ENCODE measurements at places on chromosomes 3 and 15.

DNA sequence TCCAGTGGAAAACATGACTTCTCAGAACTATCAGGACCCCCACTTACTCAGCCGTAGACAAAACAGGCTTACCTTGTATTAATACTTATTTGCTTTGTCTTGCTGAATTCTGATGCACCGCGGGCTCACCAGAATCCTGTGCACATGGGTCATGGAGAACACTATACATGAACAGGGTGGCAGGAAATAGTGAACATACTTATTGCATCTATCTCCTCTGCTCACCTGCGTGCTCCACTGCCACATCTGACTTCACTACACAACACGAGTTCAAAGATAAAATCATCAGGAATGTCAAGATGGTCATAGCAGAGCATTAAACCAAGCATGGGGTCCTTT lies 10.7 kb upstream of the MAPK6 start:
- no peak for DNase-seq

DNA sequence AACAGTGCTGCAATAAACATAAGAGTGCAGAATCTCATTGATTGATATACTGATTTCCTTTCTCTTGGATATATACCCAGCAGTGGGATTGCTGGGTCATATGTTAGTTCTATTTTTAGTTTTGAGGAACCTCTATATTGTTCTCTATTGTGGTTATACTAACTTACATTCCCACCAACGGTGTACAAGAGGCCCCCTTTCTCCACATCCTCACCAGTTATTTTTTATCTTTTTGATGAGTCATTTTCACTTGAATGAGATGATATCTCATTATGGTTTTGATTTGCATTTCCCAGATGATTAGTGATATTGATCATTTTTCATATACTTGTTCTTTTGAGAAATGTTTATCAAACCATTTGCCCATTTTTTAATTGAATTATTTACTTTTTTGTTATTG lies 12.4 kb upstream of the IREB2 start:
- DNase-seq, result no peak

- DNase-seq, result no peak
Measured at GRCh38 chr15:67385971-67386370, 131.4 kb downstream of the IQCH start.

DNA sequence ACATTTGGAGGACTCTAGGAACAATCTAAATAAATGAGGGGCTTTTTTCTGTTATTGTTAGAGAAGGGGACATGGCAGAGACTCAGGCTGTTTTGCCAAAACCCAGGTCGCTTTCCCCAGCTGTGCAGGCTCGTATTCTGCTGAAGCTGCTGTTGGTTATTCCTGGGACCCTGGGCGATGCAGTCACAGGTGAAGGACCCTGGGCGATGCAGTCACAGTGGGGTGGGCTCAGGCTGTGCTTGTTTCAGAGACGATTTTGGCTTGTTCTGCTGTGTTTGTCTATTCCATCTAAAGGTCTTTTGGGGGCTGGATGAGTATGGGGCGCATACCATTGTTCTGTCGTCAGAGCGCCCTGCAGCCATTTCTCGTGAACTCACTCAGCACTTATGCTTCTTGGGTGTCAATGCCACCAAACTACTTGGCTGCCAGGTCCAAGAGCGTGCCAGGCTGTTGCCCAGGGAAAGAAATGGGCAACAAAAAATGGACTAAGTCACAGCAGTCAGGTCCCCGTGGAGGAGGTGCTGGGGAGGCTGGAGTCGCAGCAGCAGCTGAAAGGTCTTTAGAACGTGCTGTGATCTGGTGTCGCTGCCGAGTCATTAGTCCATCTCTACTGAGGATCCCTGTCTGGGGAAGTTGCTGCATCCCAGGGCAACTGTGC lies 151.4 kb downstream of the CHDH start:
- no peak for DNase-seq

- no peak for DNase-seq
Measured at GRCh38 chr3:32194653-32195052, 43.8 kb upstream of the CMTM8 start.

DNA sequence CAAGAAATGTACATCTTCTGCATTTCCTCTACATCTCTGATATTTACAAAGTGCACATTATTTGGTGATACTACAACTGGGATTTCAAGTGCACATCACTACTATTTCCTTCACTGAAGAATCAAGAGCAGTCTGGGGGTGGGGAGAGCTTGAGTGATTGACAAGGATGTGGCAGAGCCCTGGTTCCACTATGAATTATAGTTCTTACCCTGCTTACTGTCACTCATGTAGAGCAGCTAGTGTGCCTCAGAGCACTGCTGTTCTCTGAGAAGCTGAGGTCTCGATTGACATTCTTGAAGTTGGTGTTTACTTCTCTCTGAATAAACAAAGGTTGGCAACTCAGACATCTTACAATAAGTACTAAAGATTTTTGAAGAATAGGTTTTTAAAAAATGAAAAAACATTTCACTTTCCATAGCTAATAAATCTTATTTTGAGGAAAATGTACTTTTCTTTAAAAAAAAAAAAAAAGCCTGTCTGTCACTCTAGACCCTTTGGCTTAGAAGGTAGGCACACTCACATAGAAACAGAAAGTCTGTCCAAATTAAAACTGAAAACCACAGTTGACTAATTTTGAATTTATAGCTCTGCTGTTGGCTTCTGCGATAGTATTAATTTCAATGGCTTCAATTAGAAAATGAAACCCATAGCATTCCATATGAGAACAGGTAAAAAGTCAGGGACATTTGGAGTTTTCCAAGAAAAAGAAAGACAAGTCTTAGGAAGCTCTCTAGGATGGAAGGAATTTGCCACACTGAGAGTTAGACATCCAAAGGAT lies 5.6 kb downstream of the GREM1 start:
- no peak for DNase-seq

DNA sequence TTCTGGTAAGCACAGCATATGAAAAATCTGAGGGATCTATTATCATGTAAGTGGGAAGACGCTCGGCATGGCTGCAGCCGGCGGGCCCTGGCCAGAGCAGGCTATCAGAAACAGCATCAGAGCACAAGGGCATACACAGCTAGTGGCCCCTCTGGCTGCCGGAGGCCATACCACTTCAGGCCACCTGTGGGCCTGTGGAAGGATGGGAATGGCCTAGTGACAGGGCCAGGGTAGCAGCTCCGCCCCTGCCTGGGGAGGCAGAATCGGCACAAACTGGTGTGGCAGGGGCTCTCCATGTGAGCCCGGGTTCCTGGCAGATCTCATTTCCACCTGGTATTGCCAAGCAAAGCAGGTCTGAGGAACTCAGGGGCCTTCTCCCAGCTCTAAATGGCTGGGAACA lies 46.4 kb downstream of the SH3BP5 start:
- no peak for DNase-seq

GRCh38 chr3:12278566-12278965 lies 10.3 kb upstream of the PPARG start:
- no peak for DNase-seq

- DNase-seq, result no peak
Measured at GRCh38 chr3:172627057-172627809, 83.6 kb downstream of the NCEH1 start.

GRCh38 chr15:31366169-31366734 lies 39.6 kb downstream of the KLF13 start:
- DNase-seq, result no peak

DNA sequence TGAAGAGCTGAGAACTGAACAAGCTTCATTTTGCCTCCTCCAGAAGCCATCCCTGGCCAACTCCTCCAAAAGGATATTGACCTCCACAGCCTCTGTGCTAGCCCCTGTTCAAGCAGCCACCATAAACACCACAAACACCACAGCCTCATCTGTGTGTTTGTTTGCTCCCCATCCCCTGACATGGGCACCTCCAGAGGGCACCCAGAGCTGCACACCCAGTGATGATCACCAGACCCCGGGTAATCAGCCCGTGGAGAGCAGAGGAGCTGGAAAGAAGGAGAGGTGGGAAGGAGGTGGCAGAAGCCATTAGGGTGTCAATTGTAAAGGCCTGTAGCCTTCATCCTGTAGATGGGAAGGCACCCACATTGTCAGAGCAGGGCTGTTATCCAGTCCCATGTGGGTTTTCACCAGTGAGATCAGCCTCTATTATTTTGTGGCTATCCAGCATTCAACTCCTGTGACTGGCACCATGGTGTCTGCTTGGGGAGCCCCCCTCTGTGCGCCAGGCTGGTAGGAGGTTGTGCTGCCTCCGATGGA lies 6.8 kb upstream of the WNT7A start:
- no peak for DNase-seq

DNA sequence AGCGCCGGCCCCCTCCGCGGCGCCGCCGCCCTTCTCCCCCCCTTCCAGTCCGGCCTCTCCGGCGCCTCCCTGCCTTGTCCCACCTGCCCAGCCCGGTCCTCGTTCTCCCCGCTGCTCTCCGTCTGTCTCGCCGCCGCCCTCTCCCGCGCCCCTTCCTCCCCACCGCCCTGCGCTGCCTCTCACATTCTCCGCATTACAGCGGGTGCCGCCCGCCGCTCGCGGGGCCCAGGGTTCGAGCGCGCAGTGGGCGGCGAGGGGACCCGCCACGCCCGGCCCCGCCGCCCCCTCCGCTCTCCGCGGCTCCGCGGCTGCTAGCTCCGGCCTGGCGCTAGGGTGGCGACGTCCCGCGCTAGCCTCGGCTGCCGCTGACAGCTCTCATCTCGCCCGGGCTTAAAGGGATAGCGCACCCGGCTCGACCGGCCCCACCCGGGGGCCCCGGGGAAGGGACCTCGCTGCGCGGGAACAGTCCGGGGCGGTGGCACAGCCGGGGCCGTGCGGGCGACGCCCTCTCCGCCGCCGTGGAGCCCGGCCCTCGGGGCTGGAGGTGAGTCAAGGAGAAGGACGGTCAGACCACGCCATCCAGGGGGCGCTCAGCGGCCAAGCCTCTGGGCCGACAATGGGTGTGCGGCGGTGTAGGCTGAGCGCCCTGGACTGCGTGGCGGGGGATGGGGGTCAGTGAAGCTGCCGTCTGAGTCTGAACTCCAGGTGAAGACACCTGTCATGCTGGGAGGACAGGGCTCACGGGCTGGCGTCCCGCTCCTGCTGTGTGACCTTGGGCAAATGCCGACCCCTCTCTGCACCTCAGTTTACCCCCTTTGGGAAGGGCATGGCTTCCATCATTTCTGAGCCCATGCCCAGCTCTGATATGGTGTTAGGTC lies 187.4 kb upstream of the LINGO1 start:
- peak; percentile 89 for DNase-seq

- DNase-seq, result no peak
Measured at GRCh38 chr3:21592828-21593227, 158.2 kb downstream of the ZNF385D start.

DNA sequence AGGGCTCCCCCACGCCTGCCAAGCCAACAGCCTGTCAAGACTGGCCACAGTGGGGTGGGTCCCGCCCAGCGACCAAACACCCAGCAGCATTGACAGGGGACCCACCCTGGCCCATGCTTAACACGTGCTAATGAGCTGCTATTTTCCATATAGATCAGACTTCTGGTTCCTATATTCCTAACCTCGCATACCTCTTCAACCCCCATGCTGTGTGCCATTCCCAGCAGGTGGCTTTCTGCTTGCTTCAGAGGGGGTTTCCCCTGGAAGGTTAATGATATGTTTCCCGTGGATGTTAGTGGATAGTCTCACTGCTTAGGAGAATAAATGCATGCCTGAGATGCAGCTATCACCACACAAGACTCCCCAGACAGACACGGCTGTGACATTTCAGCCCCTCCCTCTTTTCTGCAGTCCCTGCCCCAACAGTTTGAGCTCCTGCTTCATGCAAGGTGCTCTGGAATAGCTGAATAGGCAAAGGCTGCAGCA lies 37.9 kb upstream of the MGLL start:
- DNase-seq, result no peak

DNA sequence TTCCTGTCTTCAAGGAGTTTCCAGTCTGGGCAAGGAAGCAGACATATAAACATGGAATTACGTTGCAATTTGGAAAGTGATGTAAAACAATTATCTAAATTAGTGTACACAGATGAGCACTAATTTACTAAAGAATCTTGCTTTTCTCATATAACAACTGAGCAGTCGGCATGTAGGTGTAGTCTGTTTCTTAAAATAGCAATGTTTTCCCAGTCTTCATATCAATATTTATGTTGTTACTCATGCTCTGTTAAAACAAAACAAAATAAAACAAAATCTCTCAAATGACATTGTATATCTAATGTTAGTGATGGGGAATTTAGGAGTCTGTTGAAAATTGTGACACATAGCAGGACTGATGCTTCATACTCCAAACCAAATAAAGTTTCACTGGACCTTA lies 75.6 kb downstream of the SAMMSON start:
- no peak for DNase-seq

DNA sequence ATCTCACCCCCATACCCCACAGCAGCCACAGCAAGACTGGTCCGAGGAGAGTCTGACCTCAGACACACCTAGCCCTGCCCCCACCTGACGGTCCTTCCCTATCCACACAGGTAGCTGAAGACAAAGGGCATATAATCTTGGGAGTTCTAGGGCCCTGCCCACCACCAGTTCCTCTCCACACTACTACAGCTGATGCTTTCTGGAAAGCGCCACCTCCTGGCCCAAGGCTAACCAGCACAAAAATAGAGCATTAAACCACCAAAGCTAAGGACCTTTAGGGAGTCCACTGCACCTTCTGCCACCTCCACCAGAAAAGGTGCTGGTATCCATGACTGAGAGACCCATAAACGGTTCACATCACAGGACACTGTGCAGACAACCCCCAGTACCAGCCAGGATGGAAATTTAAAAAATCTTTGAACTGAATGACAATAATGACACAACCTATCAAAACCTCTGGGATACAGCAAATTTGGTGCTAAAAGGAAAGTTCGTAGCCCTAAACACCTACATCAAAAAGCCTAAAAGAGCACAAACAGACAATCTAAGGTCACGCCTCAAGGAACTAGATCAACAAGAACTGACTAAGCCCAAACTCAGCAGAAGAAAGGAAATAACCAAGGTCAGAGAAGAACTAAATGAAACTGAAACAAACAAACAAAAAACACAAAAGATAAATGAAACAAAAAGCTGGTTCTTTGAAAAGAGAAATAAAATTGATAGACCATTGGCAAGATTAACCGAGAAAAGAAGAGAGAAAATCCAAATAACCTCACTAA lies 122.1 kb upstream of the TPRG1 start:
- peak; percentile 6 for DNase-seq

GRCh38 chr15:68616397-68616796 lies 37.6 kb downstream of the CORO2B start:
- DNase-seq, result peak; percentile 4

DNA sequence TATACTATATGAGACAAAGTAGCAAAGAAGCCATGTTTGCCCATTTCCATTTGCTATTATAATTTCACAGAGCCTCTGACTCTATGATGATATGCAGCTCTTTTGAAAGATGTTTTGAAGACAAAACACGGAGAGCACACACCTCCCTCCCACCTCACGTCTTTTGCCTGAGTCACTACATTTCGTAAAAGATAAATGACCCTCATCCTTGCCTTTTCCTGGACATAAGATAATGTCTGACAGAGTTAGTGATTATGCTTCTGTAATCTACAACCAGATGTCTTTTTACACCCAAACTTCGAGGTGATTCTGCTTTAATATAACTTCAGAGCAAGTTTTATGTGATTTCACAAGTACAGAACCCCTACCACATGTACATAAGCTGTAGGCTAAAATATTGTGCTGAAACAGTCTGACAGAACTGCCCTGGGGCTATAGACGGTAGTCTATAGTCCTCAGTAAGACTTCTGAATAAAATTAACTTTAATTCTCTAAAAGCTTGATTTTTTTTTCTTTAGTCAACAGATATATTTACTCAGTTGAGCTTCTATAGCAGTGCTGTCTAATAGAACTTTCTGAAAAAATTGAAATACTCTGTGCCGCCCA lies 99.9 kb downstream of the CD200R1L start:
- DNase-seq, result peak; percentile 10

Measured in NCI-H526 (cell line).